Breast epithelium (tissue), 4 donors: ENCODE measurements at places on chromosomes 4 and X. TPM values are rescaled to one million over a fixed set of nuclear protein-coding genes. Genes with fewer than 3 reads are reported as not detected.

The HAUS3 gene
- total RNA-seq = 19.6 TPM

- DNase-seq = no peak
These were observed 2.1 kb downstream of the KLHL34 start for GRCh38 chrX:21655901-21656586.

The SNX12 gene
- total RNA-seq = 31.4 TPM

- DNase-seq = no peak
These were observed 25.1 kb upstream of the PLS3 start for GRCh38 chrX:115535844-115536243.

- DNase-seq = no peak
These were observed 41.0 kb downstream of the FNIP2 start for GRCh38 chr4:158809611-158810486.

GRCh38 chrX:37818031-37818430 is 29.3 kb downstream of the DYNLT3 start:
- no peak for DNase-seq

- DNase-seq = no peak
These were observed 22.2 kb downstream of the APBB2 start for GRCh38 chr4:41192136-41192535.

GRCh38 chr4:22607382-22607781 is 85.4 kb upstream of the GBA3 start:
- DNase-seq = peak; percentile 20

DNA sequence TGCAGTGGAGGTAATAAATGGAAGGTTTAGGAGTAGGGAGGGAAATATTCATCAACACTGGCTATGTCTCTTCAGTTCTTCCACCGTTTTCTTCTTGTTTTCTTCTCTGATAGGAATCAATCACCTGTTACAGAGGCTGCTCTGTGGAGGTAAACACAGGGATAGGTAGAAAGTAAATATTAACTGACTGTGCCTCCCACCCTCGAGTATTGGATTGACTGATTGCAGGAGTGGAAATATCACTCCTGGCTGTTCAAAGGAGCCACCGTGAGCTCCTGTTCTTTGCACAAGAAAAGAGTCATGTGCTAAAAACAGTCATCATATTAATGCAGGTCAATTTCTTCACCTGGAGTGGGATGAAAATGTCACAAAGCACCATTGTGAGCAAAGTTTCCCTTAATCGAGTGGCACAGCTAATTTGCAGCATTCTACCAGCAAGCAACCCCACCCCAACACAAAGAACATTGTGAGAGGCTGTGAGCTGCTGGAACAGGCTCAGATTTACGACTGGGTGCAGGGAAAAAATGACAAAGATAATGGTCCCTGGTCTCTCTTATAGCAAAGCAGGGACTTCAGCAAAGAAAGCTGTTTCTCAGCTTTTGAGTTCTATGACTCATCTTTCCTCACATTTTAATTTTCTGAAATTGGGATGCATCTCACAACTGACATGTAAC is 113.7 kb upstream of the TSPAN5 start:
- DNase-seq = no peak

The ABCB7 gene
- total RNA-seq = 53.4 TPM

- no peak for DNase-seq
These were observed 169.4 kb upstream of the BANK1 start for GRCh38 chr4:101621120-101621519.

GRCh38 chrX:108362026-108362425 is 76.2 kb downstream of the COL4A6 start:
- DNase-seq = no peak

DNA sequence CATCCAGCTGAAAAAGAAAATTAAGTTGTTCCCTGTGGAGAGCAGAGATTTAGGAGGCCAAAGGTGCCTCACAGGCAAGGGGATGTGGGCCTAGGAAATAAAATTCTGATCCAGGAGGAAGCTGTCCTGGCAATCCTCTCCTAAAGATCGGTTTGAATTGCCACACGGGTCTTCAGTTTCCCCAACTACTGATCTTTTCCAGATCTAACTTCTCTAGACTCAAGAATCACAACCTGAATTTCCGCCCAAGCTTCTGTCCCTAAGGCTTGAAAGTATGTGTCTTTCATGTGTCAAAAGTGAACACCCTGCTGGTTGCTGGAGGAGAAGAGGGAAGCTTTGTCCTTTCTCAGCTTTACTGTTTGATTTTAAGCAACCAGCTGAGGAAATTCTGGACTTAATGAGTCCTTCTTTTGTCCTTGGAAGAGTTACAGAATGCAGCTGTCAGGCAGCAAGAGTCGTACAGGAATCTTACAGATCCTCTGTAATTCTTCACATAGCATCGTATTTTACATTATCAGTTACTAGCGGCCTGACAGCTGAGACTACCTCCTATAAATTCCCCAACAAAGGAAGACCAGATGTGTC is 93.8 kb downstream of the INPP4B start:
- DNase-seq = no peak

GRCh38 chr4:109429545-109429944 is 4.1 kb upstream of the SEC24B start:
- no peak for DNase-seq

- no peak for DNase-seq
These were observed 79.8 kb downstream of the CLCN5 start for GRCh38 chrX:50002067-50002714.

DNA sequence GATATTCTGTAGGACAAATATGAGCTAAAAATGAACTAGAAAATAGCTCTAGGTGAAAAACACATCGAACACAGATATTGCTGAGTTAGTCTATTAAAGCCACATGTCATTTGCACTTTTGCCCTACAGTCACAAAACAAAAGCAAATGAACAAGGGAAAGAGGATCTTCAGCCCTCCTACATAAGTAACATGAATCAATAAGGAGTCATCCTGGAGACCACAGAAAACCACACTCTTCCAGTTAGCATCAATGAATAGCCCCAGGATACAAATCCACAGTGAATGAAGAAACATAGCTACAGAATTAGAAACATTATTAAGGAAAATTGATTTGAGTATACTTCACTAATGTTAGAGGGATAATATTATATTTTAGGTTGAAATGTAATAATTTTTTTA is 311.4 kb downstream of the MAPK10 start:
- no peak for DNase-seq

The PJA1 gene
- 20.0 TPM for total RNA-seq

DNA sequence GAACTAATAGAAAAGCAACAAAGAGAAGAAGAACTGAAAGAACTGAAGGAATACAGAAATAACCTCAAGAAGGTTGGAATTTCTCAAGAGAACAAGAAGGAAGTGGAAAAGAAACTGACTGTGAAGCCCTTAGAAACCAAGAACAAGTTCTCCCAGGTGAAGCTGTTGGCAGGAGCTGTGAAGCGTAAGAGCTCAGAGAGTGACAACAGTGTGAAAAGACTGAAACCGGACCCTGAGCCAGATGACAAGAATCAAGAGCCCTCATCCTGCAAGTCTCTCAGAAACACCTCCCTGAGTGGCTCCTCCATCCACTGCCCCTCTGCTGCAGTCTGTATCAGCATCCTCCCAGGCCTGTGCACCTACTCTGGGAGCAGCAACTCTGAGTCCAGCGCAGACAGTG is 8.4 kb upstream of the FHDC1 start:
- DNase-seq = no peak

GRCh38 chr4:112895811-112896608 is 153.4 kb upstream of the ANK2 start:
- no peak for DNase-seq

The ASB11 gene
- not detected for total RNA-seq
